ENCODE measurements at places on chromosomes 12 and 14.

GRCh38 chr14:68408680-68409079 is 384.2 kb downstream of the ZFP36L1 start:
- peak; percentile 79 for DNase-seq

- no peak for DNase-seq
Measured at GRCh38 chr14:68568907-68569897, 223.7 kb downstream of the ZFP36L1 start.

GRCh38 chr14:46230540-46230939 is 421.0 kb downstream of the RPL10L start:
- DNase-seq, result no peak

DNA sequence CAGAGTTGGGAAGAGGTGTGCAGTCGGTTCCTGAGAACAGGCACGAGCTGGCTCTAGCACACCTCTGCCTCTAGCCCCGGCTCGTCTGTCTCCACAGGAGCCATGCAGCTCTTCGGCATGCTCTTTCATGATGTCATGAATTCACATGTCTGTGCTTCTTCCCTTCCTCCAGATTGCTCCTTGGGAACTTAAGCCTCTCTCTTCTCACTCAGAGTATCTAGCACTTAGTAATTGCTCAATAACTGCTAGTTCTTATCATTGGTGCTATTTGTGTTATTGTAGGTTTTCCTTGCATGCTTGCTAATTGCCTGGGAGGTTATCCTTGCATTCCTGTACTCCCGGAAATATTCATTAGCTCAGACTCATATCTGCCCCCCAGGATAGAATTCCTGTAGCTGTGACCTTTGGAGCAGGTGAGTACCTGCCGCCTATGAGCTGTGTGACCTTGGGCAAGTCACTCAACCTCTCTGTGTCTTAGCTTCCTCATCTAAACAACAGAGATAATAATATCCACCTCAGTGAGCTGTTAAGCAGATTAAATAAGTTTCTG is 19.5 kb downstream of the FAM181A start:
- DNase-seq, result no peak

DNA sequence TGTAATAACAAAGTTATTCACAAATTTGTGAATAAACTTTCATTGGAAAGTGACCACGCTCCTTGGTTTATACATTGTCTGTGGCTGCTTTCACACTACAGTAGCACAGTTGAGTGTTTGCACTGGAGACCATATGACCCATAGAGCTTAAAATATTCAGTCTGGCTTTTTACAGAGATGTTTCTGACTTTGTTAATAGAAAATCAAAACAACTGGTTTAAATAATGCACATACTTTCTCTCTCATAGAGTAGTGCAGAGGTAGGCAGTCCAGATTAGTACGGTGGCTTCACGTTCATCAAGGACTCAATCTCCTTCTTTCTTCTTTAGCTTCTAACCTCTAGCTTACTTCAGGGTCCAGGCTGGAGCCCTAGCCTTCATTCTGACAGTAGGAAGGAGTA is 36.2 kb downstream of the PSEN1 start:
- DNase-seq, result no peak

DNA sequence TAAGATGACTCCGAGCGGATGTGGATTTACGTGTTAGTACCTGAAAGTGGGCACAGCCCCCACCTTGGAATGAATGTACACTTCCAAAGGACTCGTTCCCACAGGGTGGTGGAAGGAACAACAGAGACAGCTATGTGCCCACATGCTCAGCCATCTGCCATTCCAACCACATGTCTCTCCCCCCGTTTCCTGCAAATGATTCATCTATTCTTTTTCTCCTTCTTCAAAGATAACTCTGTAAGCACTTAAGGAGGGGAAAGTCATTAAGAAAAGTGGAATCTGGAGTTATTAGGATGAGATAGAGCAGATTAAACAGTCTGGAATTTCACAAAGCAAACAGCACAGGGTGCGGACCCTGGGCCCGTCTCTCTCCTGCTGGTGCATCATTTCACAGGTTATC is 18.5 kb upstream of the DUSP6 start:
- DNase-seq, result peak; percentile 65

GRCh38 chr14:32434880-32435279 is 105.8 kb downstream of the AKAP6 start:
- no peak for DNase-seq

DNA sequence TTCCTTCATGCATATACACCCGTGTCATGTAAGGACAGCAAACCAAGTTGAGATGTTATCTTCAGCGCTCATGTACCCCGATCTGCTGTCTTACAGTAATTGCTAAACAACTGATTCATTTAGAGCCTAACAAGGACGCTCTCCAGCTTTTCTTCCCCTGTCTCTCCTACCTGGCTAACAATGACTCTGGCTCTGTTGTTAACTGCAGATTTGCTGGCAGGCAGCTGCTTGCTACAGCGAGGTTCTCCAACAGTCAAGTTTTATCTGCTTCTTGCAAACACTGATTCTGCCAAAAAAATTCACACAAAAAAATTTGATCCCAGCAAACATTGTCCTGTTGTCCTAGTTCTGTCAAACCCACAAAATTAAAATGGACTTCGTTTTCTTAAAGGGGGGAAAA is 101.6 kb downstream of the OTX2 start:
- DNase-seq, result no peak

GRCh38 chr12:60308366-60308991 is 712.6 kb downstream of the SLC16A7 start:
- no peak for DNase-seq

- peak; percentile 40 for DNase-seq
Measured at GRCh38 chr12:82896979-82897378, 210.3 kb downstream of the TMTC2 start.

GRCh38 chr12:58452546-58452945 is 467.8 kb downstream of the LRIG3 start:
- peak; percentile 57 for DNase-seq
